ENCODE measurements at places on chromosomes 1 and 21.

DNA sequence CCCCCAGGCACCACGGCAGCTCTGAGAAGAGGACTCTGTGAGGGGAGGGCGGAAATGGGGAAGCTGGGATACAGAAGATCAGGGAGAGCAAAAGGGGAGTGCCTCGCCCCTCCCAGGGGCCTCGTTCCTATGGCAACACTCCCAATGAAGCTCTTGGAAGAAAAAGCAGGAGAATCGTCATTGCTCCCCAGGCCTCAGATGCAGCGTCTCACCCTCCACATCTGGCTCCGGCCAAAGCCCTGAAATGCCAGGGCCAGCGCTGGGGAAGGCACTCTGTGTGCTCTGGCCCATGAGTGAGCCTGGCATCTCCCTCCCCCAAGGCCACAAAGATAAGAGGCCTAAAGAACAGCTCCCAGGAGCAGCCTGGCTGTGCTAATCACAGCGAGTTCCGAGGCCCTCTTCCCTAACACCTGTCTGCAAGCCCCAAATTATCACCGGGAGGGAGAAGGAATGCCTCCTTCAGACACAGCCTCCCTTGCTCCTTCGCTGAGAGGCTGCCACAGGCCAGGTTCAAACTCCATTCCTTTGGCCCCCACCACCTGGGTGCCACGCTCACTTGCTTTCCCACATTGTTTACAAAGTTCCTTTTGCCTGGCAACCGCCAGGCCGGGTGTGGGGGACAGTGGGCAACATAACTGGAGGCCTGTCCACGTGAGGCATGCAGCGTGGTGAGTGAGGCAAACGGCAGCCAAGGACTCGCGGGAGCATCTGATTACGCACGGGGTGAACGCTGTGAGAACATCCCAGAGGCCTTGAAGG, 27.8 kb downstream of the ECE1 start:
- peak; percentile 85 for DNase-seq

GRCh38 chr1:206058927-206059292, 5.9 kb downstream of the RHEX start:
- DNase-seq: no peak

- no peak for DNase-seq
Measured at GRCh38 chr1:221217029-221217428, 337.8 kb downstream of the HLX start.

DNA sequence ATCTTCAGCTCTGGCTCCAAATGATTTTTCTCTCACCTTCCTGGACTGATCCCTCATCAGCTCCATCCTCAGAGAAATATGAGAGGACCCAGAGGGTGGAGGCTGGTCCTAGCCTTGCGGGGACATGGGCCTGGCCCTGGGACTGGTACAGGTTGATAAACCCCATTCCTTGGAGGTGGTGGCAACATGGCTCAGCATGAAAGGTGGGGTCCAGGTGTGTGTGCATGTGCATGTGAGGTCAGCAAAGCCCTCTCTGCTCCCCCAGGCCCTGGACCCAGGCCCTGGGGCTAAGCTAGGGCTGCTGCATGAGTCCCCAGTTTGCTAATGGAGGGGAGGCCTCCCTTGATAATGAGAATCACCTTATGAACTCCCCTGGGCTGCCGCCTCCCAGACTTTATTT, 363.1 kb downstream of the MATN1 start:
- no peak for DNase-seq

DNA sequence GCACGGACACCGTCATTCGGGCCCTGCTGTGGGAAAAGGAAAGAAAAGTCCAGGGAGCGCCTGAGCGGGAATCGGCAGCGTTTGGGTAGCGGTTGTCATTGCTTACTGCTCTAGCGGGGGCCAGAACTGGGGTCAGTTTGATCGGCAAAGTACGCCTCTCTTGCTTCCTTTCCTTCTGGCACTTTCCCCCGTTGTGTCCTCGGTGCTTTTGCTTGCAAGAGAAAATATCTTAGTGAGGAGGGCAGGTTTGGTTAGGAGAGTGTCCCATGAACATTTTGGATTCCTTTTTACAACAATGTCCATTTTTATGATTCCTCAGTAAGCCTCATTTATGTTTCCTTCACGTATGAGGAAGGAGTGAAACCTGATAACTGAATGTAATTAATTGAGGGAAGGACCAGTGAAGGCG, 670 bp downstream of the ST3GAL3 start:
- no peak for DNase-seq

DNA sequence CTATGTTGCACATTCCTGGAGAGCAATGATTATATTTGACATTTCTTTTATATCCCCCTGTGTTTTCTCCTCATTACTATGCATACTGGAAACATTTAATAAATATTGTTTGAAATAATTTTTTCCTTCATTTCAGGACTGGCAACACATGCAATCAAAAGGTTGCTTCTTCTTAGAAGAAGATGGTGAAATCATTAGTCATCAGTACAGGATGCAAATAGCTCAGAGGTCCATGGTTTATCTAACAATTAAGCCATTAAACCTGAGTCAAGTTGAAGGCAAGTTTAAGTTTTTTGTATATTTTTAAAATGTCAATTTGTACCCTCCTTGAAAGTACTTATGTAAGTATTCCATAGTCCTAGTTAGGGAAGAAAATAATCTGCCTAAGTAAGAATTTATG, 22.5 kb downstream of the EFCAB7 start:
- DNase-seq: no peak

- DNase-seq: no peak
Measured at GRCh38 chr1:47690341-47691250, 252.8 kb downstream of the FOXD2 start.

- DNase-seq: no peak
Measured at GRCh38 chr21:44637018-44637850, at the start of gene KRTAP10-10. Gene KRTAP10-10, plus strand, starts transcription at chr21:44637356. Its CDS starts 62 bp downstream, at chr21:44637418.

GRCh38 chr1:95223110-95223509, 10.9 kb upstream of the RWDD3 start:
- no peak for DNase-seq

DNA sequence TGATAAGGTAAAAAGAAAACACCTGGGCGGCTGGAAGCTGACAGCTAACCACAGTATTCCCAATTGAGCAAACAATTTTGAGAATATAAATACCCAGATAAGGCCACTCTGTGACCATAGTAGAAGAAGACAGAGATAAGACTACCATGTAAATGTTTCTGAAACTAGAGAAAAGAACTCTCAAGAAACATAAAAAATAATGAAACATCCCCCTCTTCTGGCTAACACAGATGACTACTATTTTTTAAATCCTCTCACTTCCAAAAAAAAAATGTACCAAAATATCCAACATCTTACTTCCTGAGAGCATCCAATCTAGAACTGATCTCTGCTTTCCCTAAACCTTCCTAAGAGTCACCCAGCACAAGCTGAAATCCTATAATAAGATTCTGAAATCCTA, 125.9 kb downstream of the HFM1 start:
- DNase-seq: no peak

DNA sequence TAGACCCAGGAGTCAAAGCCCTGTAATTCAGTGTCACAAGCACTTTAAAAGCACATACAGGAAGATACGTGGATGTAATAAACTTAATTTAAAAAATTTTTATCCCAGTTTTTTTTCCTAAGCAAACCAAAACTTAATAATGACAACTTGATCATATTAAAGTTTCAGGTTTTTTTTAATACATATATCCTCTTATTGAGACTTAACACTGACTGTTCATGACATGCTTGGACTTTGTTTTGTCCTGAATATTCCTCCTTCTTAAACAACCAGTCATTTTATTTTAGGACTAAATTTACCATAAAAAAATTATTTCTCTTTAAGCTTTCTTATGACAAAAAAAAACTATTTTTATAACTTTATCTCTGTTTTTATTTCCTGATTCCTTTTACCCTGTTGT, 64.1 kb downstream of the WDR4 start:
- no peak for DNase-seq

DNA sequence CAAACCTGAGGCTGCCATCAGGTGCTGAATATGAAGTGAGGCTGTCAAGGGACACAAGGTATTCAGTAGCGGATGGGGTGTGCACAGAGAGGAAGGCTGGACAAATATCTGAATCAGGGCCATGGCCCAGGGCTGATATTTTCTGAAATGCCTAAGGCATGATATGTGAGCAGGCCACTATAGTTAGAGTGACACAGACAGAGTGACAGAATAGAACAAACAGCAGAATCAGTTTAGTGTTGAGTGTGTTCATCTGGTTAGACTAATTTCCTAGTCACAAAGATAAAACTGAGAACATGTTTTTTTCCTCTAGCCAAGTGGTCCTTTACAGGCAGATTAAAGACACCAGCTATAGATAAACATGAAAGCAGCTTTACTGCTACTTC, 3.9 kb downstream of the OVAAL start:
- DNase-seq: no peak

DNA sequence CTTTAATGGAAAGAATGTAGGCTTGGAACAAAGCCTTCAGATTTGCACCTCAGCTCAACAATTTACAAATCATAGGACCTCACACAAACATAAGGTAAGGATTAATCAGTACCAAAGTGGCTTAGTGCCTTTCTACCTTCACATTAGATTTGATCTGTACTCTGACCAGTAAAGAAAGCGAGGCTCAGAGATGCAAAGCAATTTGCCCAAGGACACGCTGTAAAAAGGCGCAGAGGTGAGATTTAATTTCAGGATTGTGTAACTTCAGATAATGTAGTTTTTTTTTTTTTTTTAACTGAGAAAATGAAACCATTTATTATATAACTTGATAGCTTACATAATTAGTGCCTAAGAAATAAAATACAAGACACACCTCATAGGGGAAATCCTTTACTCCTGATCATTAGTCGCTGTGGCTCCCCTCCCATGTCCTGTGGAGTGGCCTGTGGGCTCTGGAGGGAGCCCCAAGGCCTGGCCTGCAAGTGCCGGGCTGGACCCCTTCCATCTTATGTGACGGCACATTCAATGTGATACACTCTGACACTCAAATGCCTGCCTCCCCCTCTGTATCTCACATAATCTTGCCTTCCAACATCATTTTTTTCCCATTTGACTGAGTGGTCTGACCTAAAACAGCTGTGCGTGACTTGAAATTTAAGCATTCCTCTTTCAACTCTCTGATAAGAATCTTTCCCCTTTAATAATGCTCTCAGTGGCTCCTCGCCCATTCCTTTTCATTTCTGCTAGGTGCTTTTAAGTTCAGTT, 426.5 kb upstream of the DAB1 start:
- no peak for DNase-seq

DNA sequence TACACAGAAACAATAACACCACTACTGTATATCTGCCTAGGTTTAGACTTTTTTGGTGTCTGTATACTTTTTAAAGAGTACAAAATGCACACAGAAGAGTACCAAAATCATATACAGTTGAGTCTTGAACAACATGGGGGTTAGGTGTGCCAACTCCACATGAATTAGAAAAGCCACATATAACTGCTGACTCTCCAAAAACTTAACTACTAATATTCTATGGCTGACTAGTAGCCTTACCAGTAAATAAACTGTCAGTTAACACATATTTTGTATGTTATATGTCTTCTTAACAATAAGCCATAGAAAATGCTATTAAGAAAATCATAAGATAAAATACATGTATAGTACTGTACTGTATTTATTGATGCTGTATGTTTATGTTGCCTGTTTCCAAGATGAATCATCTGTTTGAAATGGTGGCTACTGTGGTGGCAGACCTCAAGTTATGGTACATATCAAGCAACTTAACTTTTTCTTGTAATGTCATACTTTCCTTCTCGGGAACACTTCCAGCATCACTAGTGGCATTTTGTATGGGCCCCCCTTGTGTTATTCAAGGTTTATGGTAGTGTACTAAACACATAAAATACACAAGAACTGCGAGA, 71.2 kb downstream of the LHX4 start:
- no peak for DNase-seq

DNA sequence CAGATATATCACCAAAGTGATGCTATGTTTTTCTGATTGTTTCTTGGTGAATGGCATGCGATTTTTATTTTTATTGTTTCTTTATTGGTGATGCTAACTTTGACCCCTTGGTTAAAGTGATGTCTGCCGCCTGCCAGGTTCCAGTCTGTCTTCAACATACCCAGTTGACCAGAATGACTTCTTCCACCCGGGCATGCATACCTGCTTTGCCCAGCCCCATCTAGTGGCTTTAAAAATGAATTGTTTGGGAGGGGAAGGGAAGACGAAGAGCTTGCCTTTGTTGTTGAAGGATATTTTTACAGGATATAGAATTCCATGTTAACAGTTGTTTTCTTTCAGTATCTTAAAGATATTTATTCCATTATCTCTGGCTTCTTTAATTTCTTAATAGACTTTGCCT, 65.1 kb downstream of the ATG4C start:
- DNase-seq: no peak

DNA sequence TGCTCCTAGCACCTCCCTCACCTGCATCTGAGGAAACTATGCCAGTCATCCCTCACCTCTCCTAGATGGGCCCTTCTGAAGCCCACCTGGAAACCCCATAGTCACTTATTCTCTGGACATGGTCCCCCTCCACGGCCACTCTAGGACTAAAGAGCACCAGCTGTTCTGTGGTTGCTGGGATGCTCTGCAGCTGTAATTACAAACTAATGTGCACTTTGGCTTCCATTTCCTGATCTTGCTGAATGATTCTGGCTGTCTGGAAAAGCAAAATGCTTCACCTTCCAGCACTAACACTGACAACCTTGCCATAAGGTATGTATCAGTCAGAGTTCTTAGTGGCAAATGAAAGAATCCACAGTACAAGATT, 48.7 kb upstream of the PSEN2 start:
- no peak for DNase-seq

- DNase-seq: peak; percentile 77
Measured at GRCh38 chr1:210259561-210259960, 27.0 kb downstream of the SERTAD4 start.

- DNase-seq: no peak
Measured at GRCh38 chr1:227260433-227260832, 57.9 kb downstream of the CDC42BPA start.

DNA sequence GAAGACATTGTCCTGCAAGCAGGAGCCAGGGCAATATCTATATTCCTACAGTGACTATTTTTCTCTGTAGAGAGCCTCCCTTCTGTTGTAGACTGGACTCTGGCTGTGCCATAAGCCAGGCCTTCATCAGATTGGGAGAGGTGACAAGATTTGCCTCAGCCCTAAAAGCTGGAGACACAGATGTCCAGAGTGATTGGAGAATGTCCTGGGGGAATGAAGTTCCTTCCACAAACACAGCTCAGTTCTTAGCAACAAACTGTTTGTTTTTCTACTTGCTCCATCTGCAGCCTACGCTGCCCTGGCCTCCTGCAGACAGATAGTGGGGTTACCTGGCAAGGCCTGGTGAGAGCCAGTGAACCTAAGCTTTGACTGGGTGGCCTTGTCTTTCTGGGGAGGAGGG, 29.9 kb upstream of the SNX27 start:
- DNase-seq: no peak
